ENCODE measurements at places on chromosomes 7 and 10.

- DNase-seq: no peak
Measured at GRCh38 chr10:17747883-17748550, 4.0 kb upstream of the TMEM236 start.

DNA sequence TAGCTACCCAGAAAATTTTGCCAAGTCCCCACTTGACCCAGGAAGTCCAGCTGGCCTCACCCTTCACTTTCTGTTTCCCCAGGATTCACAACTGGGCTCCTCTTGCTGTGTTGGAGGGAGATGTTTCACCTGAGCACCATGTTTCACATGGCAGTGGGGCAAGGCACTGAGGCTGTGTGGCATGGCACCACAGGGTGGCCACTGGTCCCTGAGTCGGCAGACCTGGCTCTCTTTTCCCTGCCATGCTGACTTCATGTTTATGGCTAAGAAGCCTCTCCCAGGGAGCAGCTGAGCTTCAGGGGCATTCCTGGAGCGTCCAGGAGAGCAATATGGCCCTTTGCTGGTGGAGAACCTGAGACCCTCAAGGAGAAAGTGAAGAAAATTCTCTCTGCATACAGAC is 266.9 kb downstream of the RPS24 start:
- DNase-seq: no peak

DNA sequence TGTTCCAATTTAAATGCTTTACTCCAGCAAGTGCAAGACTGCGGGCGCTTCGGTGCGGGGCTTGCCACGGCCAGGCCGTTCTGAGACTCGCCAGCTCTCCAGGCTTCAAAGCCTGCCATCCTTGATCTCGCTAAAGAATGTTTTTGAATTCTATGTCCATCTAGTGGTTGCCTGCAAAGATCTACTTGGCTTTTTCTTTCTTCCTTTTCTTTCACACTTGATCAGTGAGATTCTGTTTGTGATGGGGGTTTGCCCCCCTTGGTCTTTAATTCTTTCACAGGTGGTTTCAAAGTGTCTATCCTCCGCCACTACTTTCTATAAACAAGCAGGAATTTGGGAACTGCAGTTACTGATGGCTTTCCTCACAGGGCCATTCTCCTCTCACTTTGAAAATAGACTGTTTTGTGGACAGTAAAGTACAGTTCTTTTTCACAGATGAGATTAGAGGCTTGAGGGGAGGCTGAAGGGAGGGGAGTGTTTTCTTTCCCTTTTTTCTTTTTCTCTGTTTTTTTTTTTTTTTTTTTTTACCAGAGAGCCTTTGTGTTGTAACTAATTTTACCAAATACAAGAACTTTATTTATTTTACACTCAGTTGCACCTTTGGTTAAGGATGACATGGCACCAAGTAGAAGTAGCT is 15.2 kb upstream of the FBXW4 start:
- no peak for DNase-seq

GRCh38 chr7:19403691-19404090 is 258.5 kb upstream of the FERD3L start:
- no peak for DNase-seq

GRCh38 chr10:71314028-71314693 is 4.9 kb upstream of the SLC29A3 start:
- peak; percentile 53 for DNase-seq
